Testis (tissue), 5 donors: ENCODE measurements at places on chromosomes 6 and 20.

GRCh38 chr6:129607581-129608186 lies 102.3 kb downstream of the ARHGAP18 start:
- H3K36me3 ChIP-seq, result no peaks in the 10 kb centered on the region
- peaks cover 7% of the 10 kb centered on the region for H3K4me1 ChIP-seq
- H3K4me3 ChIP-seq, result no peak overlapping the region
- no peak overlapping the region for H3K27ac ChIP-seq
- DNase-seq, result no peak

- no peaks in the 10 kb centered on the region for H3K36me3 ChIP-seq
- H3K4me3 ChIP-seq, result no peak overlapping the region
- no peaks in the 10 kb centered on the region for H3K27me3 ChIP-seq
- DNase-seq, result no peak
- no peak overlapping the region for H3K27ac ChIP-seq
These were observed 10.3 kb upstream of the C6orf58 start for GRCh38 chr6:127566651-127567050.

- H3K27me3 ChIP-seq, result no peaks in the 10 kb centered on the region
- no peaks in the 10 kb centered on the region for H3K36me3 ChIP-seq
- no peak overlapping the region for H3K4me3 ChIP-seq
- DNase-seq, result no peak
These were observed 228.6 kb downstream of the ADGB start for GRCh38 chr6:146827216-146827928.

- H3K36me3 ChIP-seq, result no peaks in the 10 kb centered on the region
- H3K27ac ChIP-seq, result no peak overlapping the region
- H3K4me1 ChIP-seq, result peaks cover 11% of the 10 kb centered on the region
These were observed 72.9 kb downstream of the PSMB1 start for GRCh38 chr6:170480050-170480692.

DNA sequence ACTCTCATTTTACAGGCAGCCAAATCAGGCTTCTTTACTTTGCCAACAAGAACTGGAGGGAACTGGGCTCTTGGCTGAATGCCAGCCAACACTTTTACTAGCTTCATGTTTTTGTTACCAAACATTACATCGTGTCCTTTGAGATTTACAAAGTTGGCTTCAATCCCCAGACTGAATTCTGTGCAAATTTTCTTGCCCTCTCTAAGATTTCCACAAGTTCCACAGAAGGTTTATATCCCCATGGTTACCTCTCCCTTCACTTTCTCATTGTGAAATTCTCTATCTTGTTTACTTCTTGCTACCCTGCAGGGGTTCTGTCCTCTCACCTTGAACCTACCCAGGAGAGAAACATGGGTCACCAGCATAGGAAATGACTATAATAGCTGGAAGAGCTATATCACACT lies 37.6 kb upstream of the PLCB1 start:
- no peak overlapping the region for H3K4me3 ChIP-seq
- DNase-seq, result peak; percentile 89
- peaks cover 5% of the 10 kb centered on the region for H3K4me1 ChIP-seq
- H3K27me3 ChIP-seq, result no peaks in the 10 kb centered on the region
